Activated T-helper 1 cell treated with anti-CD3 and anti-CD28 coated beads, Interleukin-12 subunit alpha, Interleukin-12 subunit beta, Interleukin-2, Interleukin-4 antibody, amounts not matched to agents 30 ng/mL and 10 ng/mL and 1 ng/mL, durations not matched to agents 14 hours and 24 hours and 36 hours (primary cell): ENCODE measurements at places on chromosomes 16 and 17. TPM values are rescaled to one million over a fixed set of nuclear protein-coding genes. Genes with fewer than 3 reads are reported as not detected.

The MYH3 gene
- total RNA-seq = 6.5 and 7.3 TPM in 2 replicates

The EPX gene
- not detected in 2 replicates for total RNA-seq

DNA sequence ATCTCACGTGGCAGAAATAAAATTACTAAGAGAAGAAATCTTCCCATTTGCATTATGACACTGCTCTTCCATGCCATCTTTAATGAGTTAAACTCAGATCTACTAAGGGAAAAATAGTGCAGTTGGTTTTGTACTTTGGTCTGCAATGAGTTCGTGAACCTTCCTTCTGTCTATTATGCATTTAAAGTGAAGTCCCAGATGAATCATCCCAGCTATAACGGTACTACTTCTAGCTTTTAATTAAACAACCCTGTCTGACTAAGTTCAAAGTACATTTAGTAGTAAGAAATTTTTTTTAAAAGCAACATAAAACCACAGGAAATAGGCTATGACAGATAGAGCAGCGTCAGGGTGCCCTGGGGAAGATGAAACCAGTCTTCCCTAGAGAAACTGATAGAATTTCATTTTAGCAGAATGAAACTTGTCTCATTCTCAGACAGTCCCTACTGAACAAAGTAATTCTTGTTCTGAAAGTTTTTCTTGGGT is 1.8 kb downstream of the TMIGD1 start:
- peak; percentile 31 for DNase-seq

- no peak for DNase-seq
Measured at GRCh38 chr17:57275071-57275764, 18.9 kb downstream of the MSI2 start.

DNA sequence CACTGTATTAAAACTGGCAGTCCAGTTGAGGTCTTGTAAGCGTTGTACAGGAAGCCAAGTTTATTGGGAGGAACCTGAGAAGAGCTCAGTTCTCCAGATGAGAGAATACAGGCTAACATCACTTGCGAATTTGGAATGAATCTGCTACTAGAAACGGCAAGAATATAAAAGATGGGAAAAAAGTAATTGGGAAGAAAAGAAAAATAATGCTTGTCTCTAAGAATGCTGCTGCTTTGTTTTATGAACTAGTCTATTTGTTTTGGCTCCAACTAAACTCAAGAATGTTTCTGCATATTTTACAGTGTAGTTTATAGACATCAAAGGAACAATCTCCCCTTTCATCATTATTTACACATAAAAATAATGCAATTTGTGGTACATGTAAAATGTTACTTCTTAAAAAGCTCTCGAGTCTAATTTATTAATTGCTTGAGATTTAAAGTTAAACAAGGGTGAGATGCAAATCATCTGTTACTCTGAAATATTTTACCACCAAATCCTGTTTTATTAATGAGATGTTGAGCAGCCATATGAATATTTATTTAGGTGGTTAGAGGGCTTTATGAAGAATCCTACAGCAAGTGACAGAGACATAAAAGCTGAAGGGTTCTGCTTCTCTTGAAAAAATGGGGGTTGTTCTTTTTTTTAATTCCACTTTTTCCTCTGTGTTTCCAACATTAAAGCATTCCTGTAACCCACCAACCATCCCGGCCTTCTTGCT is 162.1 kb upstream of the AXIN2 start:
- DNase-seq = no peak

DNA sequence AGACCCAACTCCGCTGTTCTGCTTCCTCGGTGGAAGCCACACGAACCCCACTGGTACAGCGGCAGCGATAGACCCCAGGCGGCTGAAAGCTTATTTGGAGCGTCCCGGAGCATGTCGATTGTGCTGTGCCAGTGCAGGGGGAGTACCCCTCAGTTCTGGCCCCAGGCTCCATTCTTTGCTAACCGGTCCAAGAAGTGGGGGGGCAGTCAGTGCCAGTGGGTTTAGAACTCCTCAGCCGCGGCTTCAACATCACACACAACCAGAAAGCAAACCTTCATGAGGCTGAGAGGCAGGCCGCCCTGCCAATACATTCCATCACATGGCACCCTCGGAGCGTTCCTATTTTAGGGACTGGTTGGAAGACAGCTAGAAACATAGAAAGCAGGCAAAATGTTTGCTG is 1.7 kb upstream of the MNT start:
- DNase-seq = no peak

DNA sequence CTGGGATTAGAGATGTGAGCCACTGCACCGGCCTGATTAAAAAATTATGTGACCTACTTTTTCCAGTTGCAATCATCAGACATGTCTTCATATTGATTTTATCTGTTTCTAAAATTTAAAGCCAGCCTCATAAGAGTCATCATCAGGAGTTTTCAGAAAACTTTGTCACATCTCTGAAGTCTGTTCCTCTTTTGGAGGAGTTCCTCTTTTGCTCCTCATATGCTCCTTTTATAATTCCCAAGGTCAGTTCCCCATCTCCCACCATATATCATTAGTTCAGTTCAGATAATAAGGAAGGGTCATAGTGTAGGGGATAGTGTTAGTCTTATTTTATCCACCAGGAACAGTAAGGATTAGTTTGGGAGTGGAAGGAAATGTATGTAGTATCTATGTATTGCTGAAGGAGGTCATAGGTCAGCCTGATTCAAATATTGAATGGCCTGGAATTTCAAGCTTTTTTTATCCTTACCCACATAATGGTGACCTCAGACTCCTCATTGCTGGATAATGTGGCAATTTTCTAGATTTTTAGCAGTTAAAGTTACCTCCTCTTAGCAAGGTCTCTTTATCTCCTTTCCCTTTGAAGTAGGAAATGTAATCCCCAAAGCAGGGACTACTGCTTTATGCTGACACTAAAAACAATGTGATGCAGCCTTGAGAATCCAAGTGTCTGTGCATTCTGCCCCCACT is 13.8 kb upstream of the DUSP14 start:
- DNase-seq = no peak

GRCh38 chr17:8173871-8174322 is 2.3 kb downstream of the TMEM107 start:
- no peak for DNase-seq

DNA sequence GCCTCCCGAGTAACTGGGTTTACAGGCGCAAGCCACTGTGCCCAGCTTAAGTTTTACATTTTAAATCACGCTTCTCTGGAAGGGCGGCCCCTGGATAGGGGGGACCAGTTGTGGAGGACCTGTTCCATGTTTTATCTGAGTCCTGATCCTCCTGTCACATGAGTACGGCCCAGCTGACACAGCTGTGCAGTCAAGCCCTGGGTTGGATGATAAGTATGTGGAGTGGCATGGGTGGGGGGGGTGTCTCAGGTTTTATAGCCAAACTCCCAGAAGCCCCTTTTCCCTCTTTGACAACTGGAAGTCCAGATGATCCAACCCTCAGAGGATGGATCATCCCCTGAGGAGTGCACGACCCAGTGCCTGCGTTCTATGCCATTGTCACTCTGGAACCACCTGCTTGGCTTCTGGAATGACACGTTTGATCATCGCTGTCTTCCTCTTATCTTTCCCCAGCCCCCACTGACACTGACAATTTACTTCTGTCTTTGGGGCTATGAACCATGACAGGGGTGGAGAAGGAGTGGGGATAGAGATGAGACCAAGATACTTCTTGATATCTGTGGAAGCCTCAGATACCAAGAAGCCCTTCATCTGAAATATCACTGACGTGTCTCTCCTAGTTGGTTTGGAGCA is 191.2 kb downstream of the MSI2 start:
- no peak for DNase-seq

DNA sequence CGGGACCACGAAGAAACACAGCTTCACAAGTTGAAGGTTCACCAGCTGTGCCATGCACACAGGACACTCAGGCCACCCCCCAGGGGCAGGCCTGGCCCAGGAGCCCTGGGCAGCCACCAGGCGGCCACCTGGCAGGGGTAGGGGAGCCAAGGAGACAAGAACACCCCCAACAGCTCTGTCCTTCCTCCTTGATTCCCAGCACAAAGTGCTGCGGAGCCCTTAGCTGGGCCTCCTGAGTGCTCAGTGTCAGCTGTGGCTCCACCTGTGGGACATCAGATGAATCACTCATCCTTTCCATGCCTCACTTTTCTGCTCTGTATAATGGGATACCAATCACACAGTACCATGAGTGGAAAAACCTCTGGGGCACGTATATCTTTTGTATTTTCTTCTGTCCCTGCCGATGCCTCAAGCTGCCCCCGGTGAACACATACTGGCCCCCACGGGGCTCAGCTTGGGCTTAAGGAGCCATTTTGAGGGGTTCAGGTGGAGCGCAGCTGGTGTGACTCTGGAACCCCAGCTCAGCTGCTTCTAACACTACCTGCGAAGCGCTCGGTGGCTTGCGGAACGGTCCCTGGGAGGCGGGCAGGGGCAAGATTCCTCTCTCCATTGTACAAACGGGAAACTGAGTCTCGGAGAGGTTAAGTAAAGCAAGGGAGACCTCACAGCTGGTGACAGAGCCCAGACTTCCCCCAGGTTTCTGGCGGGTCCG is 12.0 kb downstream of the GALK1 start:
- DNase-seq = no peak

DNA sequence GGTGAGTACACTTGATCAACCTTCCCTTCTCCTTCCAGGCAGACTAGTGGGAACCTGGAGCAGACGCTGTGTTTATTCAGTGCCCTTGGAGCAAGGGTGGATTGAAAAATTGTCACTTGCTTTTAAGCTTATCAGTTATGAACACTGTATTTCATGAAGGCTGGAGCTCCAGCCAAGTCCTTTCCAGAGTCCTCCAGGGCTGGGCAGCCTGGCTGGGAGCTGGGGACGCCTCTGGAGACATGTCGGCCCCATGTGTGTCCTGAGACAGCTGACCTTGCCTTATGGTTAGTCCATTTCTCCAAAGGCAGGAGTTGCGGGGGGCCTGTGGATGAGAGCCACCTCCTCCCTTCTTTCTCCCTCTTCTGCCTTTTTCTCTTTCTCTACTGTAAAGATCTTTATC is 67.0 kb downstream of the RAP1GAP2 start:
- no peak for DNase-seq
